ENCODE measurements at places on chromosomes 5 and 9.

DNA sequence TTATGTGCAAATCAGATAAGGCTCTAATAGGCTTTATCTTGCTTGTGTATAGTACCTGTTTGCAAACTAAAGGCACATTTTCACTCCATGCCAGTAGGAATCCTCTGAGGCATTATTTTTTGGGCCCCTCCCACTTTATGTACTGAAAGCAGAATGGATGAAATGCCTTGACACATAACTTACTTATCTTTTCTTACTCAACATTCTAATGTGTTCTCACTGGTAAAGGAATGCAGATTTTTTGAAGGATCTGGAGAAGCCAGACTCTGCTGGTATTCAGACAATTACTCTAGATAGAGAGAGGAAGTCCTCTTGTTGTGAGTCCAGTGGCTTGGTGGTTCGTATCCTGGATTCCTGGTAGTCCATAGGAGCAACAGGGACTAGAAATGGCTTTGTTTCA lies 336.7 kb downstream of the CCDC171 start:
- DNase-seq, result no peak

GRCh38 chr9:38039090-38039906 lies 29.7 kb downstream of the SHB start:
- peak; percentile 56 for DNase-seq

- DNase-seq, result peak; percentile 83
Measured at GRCh38 chr5:80231243-80231642, 24.6 kb downstream of the SERINC5 start.

- DNase-seq, result no peak
Measured at GRCh38 chr5:91487420-91487819, 104.3 kb upstream of the ARRDC3 start.

- no peak for DNase-seq
Measured at GRCh38 chr9:112858625-112859147, 32.0 kb downstream of the SLC46A2 start.

DNA sequence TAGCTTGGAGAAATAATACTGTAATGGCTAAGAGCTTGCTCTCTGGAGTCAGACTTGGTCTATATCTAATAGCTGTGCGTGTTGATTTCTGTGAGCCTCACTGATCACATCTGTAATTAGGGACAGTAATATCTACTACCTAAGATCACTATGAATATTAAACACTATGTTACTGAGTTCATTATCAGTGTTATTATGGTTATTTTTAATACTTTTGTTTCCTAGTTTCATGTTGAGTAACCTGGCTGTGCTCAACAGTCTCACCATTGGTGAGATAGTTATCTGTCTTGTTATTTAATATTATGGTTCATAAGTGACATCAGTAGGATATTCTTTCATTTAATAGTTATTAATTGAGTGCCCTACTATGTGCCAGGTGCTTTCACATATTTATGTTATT lies 22.4 kb upstream of the CAVIN4 start:
- no peak for DNase-seq

GRCh38 chr5:60701321-60701968 lies 1.5 kb upstream of the DEPDC1B start:
- peak; percentile 87 for DNase-seq

GRCh38 chr5:94928891-94929290 lies 310.4 kb downstream of the SLF1 start:
- DNase-seq, result no peak

- DNase-seq, result no peak
Measured at GRCh38 chr5:129945774-129946270, 41.6 kb downstream of the CHSY3 start.

GRCh38 chr9:75830303-75830702 lies 60.2 kb upstream of the PCSK5 start:
- no peak for DNase-seq

DNA sequence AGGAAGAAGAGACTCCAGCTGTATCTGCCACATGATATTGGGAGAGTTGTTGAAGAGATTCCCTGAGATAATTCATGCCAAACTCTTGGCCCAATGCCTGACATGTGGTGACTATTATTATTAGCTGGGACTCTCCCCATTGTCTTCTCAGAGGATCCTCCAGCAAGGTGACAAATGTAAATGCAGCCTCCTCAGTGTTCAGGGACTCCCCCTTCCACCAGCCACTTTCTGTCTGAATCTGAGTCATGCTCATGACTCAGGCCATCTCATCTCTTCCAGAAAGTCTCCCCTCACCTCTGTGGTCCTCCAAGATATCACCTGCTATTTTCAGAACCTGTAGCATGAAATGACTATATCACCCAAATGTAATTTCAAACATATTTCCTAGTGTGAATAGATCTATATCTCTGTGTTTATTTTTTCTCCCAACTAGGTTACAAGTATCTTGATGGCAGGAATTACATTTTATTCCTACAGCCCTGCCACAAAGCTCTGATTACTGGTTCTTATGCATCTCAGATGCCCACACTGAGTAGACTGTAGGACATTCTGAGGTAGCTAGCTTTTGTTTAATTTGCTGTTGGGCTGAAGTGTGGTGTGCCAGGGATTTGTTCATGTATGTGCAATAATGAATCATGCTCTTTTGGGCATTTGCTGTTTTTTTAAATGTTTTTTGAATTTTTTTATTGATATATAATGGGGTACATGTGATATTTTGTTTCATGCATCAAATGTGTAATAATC lies 126.6 kb upstream of the IL12B start:
- DNase-seq, result peak; percentile 92

GRCh38 chr5:7849681-7850394 lies 1.1 kb downstream of the CFAP90 start:
- no peak for DNase-seq

GRCh38 chr9:87422999-87423398 lies 74.7 kb upstream of the DAPK1 start:
- DNase-seq, result no peak

DNA sequence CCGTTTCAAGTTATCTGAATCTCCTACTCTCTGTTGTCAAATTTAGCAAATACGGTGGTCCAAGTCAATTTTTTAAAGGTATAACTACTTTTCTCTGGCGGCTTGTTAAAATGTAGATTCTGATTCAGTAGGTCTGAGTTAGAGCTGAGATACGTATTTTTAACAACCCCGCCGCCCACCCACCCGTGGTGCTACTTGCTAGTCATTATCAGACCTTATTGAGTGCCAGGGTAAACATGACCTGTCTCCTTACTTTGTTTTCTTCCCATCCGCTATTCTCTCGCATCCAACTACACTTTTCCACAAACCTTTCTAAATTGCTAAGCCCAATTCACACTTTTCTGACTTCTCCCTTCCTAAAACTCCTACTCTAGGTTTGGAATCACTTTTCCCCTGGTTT lies 694 bp upstream of the PLAA start:
- DNase-seq, result no peak

- DNase-seq, result peak; percentile 23
Measured at GRCh38 chr5:116573702-116574366, 789 bp downstream of the SEMA6A start.

DNA sequence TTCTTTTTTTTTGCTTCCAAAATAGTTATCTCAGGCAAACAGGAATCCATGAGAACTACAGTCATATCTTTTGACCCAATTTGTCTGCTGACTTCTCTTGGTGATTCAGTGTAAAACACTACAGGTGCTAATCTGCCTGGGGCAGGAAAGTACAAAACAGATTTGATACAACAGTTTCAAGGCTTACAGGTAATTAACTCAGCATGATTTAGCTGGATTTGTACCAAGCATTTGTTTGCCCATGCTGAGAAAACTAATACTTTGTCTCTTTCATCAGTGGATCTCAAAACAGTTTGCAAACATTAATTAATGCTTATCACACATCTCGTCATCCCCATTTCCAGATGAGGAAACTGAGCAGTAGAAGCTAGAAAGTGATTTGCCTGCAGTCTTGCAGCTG lies 312.5 kb upstream of the SEMA6A start:
- DNase-seq, result no peak

DNA sequence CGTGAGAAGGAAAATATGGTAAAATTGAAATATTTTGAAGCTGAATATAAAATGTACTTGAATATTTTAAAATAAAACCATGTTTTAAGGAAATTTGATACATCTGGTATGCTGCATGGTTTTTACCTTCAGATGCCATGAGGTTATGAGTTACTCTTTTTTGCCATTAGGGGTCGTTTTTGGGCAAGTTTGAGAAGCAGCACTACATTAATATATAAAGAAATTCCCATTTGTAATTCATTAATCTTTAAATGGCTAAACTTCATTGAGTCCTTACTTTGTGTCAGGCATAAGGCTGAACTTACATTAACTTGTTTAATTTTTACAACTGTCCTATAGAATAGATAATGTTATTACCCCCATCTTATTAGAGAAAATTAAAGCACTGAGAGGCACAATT lies 152.3 kb downstream of the KDM4C start:
- no peak for DNase-seq

DNA sequence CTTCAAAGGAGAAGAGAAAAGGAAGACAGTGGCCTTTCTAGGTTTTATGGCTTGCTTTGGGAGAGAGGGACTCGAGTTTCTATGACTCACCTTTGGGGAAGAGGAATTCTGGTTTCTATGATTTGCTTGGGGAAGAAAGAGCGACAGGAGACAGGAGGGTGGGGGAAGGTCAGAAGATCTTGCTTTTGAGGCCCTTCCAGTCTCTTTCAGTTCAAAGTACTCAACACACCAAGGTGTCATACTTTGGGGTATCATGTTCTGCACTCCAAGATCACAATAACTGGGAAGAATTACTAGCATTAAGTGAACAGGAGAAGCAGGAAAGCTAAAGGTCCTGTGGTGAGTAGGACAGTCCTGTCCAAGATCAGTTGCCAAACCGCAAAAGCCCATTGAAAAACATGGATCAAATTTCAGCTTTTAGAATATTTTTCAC lies 324.5 kb downstream of the ARHGEF28 start:
- no peak for DNase-seq

DNA sequence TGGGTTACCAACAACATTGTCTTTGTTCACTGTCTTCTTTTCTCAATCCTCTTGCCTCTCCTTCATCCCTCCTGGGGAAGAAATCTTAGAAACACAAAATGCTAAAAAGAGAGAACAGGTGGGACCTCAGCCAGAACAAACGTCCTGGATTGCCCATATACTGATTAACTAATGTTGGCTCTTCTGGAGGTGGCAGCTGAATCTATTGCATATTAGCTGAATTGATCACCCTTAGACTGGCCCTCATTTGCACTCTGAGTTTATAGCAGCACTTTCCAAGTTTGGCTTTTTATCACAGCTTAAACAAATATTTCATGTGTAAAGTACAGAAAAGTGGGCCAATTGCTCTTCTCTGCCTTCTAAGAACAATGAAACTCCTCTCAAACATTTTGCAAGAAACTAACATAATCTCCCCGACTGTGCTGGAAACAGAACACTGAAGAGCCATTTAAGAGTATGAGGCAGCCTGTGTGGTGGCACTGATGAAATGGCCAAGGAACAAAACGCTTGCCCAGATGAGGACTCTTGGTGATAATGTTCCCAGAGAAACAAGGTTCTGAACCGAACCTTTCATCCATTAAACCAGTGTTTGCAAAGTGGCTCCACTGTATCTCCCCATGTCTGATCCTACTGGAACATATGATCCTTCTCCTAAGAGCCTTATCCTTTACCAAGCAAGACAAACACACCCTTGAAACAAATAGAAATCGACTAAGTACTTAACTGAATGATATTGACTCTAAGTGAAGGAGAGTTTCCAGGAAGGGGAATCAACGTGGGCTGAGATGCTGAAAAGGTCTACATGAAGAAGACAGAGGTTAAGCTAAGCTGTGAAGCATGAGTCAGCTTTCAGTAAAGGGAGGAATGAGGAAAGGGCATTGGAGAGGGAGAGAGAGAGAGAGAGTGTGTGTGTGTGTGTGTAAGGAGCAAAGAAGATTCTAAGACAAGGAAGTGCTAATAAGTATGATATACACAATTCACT lies 83.2 kb upstream of the LIFR start:
- DNase-seq, result peak; percentile 33

- DNase-seq, result no peak
Measured at GRCh38 chr5:135011355-135012032, 22.5 kb downstream of the PITX1 start.

DNA sequence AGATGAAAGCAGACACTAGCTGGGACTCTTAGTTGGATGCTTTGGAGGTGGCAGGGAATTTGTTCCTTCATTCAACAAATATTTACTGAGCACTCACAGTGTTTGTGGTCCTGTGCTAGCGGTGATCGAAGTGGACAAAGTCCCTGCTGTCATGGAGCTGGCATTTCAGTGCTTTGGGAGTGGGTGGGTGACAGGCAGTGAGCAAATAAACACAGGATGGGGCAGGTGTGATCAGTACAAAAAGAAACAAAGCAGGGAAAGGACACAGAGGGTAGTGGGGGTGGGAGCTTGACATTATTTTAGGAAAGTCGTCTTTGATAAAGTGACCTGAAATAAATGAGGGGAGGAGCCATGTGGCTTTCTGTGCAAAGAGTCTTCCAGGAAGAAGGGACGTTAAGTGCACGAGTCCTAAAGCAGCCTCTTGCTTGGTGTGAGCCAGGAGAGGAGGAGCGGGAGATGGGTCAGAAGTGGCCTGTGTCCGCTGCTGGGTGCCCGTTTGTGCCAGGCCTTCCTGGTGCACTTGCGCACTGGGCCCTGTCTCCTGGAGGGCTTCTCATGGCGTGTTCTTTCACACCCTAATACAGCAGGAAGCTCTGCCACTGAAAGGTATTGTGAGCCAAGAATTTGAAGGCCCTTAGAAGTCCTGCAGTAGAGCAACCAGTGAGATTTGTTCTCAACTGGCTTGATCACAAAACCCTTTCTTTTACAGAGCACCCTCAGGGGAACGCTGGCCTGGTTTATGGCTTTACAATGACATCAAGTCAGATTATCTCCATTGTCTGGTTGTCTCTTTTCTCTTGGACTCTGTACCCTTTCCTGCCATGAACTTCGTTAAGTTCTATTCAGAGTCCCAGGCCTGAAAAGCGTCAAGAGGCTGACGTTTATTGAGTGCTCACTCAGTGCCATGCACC lies 14.8 kb downstream of the NDST1 start:
- DNase-seq, result no peak

DNA sequence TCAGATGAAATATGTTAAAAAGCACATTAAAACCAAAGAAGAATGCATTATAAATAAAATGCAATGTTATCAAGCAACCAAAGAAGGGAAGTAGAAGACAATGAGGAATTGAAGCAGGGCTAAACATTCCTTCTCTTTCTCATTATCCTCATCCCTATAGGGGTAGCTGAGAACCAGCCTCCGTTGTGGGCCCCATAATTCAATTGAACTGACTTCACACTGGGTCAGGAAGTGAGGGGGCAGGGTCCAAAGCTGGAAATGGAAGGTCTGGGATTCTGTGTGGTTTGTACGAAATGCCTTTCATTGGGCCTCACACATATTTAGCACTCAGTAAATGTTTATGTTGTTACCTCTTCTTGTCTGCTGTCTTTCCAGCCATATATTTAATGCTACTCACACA lies 220.4 kb upstream of the CD180 start:
- DNase-seq, result no peak

- no peak for DNase-seq
Measured at GRCh38 chr5:120254385-120254784, 209.7 kb upstream of the PRR16 start.

DNA sequence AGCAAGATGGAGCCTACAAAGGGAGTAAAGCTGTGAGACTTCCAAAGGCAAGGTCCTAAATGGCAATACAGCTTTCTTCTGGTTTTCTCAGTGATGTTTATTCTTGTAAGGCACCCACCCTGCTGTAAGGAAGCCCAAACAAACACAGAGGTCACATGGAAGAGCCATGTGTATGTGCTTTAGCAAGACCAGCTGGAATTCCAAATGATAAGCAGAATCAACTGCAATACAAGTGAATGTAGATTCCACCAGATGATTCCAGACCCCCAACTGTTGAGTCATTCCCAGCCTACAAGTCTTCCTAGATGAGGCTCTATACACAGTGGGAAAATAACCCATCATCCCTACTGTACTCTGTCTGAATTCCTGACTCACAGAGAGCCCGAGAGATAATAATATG lies 122.8 kb downstream of the DEPDC1B start:
- no peak for DNase-seq
